NCI-H524 treated with DMSO at 0.1 percent for 48 hours (cell line): ENCODE measurements at places on chromosomes 12 and 14.
A peak's percentile ranks its signal among the peaks of the same experiment; 100 is the strongest.

DNA sequence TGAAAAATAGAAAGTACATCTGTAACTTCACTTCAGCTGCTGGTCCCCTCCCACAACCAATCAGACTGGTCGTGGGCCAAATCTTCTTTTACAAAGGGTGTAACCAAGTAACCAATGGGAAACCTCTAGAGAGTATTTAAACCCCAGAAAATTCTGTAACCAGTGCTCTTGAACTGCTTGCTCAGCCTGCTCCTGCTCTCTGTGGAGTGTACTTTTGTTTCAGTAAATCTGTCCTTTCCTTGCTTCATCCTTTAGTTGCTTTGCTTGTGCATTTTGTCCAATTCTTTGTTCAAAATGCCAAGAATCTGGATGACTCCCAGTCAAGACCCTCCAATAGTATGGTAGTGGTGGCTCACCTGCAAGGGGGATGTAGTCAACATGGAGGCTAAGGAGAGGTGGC, 489.1 kb downstream of the FUT8 start:
- no peak for DNase-seq

DNA sequence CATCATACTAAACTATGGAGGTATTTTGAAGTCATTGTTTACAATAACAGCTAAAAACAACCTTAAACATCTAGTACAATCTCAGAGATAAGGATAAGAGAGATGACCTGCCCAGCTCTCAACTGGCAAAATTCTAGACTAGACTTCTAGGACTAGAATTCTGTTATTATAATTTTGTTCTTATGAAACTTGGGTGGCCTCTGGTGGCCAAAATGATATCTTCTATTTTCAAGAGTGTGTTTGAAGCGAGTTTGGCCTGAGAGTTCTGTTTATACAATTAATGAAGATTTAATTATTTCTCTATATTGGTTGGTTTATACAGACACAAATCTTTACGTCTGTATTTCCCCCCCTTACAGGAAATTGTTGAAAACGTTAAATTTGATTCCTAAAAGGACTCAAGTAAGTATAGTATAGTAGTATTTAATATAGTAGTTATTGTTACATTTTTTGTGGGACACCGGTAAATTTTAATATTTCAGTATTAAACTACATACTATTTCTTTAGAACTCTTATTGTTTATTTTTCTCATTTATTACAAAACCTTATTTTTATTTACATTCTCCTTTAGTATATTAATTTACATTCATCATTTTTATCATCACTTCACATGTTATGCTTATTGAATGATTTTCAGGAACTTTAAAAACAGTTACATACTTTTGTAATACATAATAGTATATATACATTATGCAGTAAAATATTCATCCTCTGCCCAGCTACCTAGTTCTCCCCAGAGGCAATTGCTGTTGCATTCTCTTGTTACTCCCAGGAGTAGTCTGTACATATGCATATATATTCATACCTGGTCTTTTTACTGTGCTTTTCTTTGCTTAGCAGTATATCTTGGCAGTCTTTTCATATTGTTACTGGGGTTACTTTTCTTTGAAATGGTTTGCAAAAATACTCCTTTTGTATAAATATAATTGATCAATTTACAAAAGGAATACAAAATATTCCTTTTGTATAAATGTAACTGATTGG, 6.6 kb downstream of the PPHLN1 start:
- DNase-seq = no peak

- DNase-seq = no peak
Observed at GRCh38 chr14:104826861-104827176, 25.9 kb downstream of the ZBTB42 start.

GRCh38 chr12:54463034-54463433, 10.4 kb downstream of the GTSF1 start:
- DNase-seq = no peak

DNA sequence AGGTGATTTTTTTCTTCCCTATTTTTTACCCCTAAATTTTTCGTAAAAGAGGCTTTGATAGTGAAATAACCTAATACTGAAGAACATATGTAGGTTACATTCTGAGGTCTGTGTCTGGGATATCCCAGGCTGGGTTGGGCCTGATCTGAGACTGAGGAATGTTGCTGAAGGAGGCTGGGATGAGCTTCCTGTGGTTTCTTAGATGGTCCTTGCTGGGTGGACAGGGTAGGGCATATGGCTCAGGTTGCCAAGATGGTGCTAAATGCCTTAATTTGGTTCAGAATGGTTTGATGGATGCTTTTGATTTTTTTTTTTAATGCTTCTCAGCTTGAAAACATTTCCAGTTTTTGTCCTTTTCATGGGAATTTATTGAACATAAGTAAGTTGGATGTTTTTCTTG, 124.6 kb upstream of the PMCH start:
- DNase-seq = no peak

DNA sequence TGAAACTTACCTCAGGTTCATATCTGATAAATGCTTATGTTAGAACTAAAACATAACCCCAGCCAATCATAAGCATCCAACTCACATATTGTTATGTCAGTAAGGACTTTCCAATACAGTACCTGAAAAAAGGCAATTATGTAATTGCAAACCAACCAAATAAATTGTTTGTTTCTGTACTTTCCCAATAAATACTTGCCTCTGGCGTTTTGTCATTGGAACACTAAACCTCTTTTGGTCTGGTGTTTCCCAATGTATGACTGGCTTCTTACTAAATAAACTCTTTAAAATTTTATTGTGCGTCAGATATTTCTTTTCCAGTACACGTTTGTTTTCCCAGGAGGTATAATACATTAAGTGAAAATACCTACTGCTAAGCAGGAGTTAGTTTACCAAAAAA, 6.7 kb upstream of the PTPRB start:
- DNase-seq = no peak

- DNase-seq = no peak
Observed at GRCh38 chr12:31737345-31737744, 8.5 kb upstream of the AMN1 start.

DNA sequence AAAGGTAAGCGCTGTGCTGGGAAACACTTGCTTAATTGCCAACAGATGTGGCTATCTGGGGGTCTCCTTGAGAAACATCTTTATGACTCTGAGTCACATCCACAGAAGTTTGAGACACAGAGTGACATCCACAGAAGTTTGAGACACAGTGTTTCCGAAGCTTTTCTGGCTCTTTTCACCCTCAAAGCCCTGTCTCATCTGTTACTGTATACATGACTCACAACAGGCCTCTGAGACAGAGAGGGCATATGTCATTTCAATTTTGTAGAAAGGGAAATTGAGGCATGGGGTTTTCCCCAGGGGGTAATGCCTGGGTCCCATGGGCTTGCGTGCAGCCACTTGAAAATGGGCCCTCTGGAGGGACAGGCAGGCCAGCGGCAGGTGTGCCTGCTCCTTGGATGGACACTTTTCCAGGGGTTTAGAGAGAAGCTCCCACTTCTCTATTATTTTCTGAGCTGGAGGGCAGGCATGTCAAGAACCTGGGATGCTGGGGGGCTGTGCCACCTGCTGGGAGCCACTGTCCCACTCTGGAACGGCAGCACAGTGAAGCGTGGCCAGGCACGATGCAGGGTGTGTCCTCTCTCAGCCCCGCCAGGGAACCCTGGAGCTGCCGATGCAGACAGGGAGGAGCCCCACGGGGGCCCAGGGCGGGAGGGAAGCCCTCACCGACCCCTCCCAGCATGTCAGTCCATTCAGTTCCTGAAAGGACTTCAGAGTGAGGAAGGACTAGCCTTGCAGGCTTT, 111.3 kb upstream of the FKBP4 start:
- no peak for DNase-seq

GRCh38 chr14:104016873-104017650, 68.4 kb upstream of the ASPG start:
- no peak for DNase-seq

- DNase-seq = no peak
Observed at GRCh38 chr12:28893365-28893764, 255.7 kb upstream of the FAR2 start.

DNA sequence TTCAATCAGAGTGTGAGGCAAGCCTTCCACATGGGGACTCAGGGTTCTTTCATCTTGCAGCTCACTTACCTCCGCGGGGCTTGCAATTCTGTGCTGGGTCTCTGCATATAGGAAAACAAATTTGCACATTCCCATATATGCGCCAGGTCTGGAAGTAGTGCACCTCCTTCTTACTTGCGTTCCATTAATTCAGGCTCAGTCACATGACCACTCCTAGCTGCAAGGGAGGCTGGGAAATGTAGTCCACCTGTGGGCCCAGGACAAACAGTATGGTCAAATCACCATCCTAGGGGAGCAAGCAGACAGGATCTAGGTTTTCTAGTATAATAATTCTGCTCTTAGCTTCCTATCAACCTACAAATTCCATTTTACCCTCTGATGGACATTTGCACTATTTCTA, 160.4 kb downstream of the AACS start:
- no peak for DNase-seq

- peak; percentile 67 for DNase-seq
Observed at GRCh38 chr14:72516936-72517700, 376.8 kb downstream of the DPF3 start.

GRCh38 chr14:90645842-90646443, 170.3 kb downstream of the TTC7B start:
- no peak for DNase-seq

- no peak for DNase-seq
Observed at GRCh38 chr12:46179693-46180452, 89.0 kb downstream of the SLC38A1 start.

GRCh38 chr12:65924716-65925115, 100.4 kb downstream of the HMGA2 start:
- no peak for DNase-seq

- no peak for DNase-seq
Observed at GRCh38 chr12:69168828-69169227, 70.5 kb upstream of the CPSF6 start.

GRCh38 chr14:20522332-20522731, 17.0 kb downstream of the RNASE10 start:
- no peak for DNase-seq

GRCh38 chr14:100610511-100611217, 23.4 kb upstream of the BEGAIN start:
- DNase-seq = no peak

- no peak for DNase-seq
Observed at GRCh38 chr14:28746247-28746646, 20.3 kb upstream of the FOXG1 start.

GRCh38 chr12:2737656-2738241, 57.0 kb upstream of the FKBP4 start:
- no peak for DNase-seq

GRCh38 chr12:101782273-101782731, 43.0 kb upstream of the SYCP3 start:
- no peak for DNase-seq

DNA sequence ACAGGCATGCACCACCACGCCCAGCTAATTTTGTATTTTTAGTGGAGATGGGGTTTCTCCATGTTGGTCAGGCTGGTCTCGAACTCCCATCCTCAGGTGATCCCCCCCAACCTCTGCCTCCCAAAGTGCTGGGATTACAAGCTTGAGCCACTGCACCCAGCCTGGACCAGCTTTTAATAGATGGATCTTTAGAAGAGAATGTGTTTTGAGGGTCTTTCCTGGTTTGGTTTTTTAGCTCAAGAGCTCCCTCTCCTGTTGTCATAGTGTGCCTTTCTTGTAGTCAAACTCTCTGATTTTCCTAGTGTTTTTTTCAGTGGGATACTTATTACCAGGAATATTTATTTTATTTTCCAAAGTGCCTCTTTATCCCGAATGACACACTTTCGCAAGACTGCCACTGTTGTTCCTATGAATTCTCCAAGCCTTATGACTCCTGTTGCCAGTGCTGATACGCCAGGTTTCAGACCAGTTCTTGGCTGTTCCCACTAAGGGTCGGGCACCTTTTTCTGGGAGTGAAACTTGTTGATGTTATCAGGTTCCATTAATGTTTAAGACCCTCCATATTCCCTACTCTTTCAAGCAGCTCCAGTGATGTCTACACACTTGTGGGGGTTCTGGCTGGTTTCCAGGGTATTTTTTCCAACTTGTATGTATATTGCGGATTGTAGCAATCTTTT, 31.5 kb upstream of the LIMA1 start:
- peak; percentile 7 for DNase-seq

DNA sequence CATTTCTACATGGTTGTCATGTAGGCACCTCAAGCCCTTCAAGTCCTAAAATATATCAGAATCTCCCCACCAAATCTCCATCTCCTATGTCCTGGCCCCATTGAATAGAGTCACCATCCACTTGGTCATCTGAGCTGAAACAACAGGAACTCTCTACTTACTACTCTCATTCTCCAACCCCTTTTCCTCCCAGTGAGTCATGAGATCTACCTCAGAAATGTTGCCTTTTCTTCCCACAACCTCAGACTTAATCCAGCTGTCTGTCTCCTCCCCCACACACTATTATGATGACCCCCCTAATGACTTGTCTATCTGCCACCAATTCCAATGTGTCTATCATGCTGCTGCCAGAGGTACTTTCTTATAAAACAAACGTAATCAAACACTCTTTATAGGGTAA, 72.3 kb upstream of the TMEM263 start:
- no peak for DNase-seq

- DNase-seq = no peak
Observed at GRCh38 chr14:54787261-54787660, 115.4 kb downstream of the GCH1 start.

- peak; percentile 8 for DNase-seq
Observed at GRCh38 chr12:13390381-13390861, 193.9 kb downstream of the EMP1 start.

- no peak for DNase-seq
Observed at GRCh38 chr12:5099591-5099990, 55.9 kb downstream of the KCNA5 start.

DNA sequence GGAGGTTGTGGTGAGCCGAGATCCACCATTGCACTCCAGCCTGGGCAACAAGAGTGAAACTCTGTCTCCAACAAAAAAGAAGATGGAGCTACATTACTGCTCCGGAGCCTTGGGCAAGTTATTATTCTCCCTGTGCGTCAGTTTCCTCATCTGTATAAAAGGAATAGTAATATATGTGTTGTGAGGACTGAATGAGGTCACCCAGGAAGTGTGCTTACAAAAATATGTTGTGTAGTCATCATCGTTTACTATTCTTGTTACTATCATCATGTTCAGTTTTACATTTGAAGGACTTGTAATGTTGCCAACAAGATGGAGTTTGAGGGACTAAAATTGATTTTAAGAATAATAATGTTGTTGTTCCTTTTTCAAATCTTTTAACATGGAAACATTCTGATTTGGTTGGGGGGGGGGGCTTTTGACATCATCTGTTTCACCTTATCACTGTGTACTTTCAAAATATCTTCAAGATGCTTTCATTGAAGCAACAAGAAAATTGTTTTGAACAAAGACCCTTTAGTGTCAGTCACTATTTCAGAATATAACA, 156.8 kb downstream of the PDE3A start:
- no peak for DNase-seq

- no peak for DNase-seq
Observed at GRCh38 chr14:94582851-94583250, 1.6 kb downstream of the SERPINA5 start.

- DNase-seq = no peak
Observed at GRCh38 chr12:118488034-118488433, 111.7 kb downstream of the SUDS3 start.

DNA sequence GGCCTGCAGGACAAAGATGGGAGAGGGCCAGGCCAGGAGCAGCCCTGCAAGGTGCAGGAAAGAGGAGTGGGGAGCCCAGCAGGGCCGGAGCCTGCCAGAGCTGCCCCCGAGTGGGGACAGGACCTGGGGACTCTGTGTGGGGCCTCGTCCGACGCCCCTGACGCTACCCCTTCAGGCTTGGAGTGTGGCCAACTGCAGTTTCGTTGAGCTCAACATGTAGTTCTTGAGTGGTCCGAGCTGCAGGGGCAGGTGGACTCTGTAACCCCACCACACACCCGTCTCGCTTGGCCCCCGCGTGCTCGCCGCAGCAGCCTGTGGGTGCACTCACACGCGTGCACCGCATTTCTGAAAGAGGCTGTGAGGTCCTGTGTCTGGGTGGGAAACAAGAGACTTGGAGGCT, 2.0 kb downstream of the ASPG start:
- DNase-seq = no peak

GRCh38 chr14:54356172-54356571, 40.6 kb upstream of the CDKN3 start:
- no peak for DNase-seq
